ENCODE measurements at places on chromosomes 7 and 10. TPM values are rescaled to one million over a fixed set of nuclear protein-coding genes. Genes with fewer than 3 reads are reported as not detected.
A peak's percentile ranks its signal among the peaks of the same experiment; 100 is the strongest.

Gene SEMA3A
- 19.2 TPM for total RNA-seq

Gene MSRB2
- 45.5 TPM for total RNA-seq

Gene SEPTIN7
- 211 TPM for total RNA-seq

Gene PDGFA
- total RNA-seq = 51.2 TPM

Gene CNPY1
- total RNA-seq = not detected

Gene MNX1
- total RNA-seq = 15.4 TPM

Gene DPY19L1
- 25.2 TPM for total RNA-seq

Gene MYL7
- not detected for total RNA-seq

Gene ANKRD7
- total RNA-seq = not detected

Gene RFC2
- 19.6 TPM for total RNA-seq

Gene BLNK
- total RNA-seq = 43.9 TPM

GRCh38 chr10:82668221-82668895, 793.4 kb downstream of the NRG3 start:
- no peak for DNase-seq

DNA sequence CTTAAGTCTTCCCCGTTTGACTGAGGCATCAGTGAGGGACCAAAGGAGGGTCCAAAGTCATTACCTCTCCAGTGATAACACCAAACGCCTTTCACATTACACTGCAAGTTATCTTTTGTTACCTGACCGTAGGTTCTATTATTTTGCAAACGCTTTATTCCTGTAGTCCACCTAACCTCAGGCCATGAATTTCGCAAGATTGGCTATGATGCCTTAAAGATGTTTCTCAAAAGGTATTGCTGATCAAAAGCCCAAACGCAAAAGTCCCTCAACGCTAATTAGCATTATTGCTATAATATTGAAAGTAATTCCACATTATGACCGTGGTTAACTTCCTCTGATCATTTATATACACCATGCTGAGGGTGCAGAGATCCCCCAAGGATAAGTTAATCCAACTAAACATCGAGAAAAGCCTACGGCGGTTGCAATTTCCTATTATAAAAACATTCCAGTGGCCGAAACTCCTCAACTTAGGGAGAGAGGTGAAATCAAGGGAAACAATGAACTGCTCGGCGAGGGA, 649 bp downstream of the DNA2 start:
- no peak for DNase-seq

GRCh38 chr7:117458977-117459583, 20.7 kb upstream of the CFTR start:
- DNase-seq = no peak

GRCh38 chr10:89813546-89813945, 112.2 kb downstream of the KIF20B start:
- no peak for DNase-seq

DNA sequence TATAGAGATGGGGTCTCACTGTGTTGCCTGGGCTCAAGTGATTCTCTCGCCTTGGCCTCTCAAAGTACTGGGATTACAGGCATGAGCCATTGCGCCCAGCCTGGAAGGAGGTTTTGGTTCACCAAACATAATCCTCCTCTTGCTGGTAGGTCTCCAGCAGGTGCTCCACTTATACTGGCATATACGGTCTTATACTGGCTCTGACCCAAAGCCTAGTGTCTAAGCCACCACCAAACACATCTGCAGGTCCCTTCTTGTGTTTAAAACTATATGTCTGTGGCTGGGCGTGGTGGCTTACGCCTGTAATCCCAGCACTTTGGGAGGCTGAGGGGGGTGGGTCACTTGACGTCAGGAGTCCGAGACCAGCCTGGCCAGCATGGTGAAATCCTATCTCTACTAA, 5.4 kb downstream of the MBLAC1 start:
- no peak for DNase-seq

DNA sequence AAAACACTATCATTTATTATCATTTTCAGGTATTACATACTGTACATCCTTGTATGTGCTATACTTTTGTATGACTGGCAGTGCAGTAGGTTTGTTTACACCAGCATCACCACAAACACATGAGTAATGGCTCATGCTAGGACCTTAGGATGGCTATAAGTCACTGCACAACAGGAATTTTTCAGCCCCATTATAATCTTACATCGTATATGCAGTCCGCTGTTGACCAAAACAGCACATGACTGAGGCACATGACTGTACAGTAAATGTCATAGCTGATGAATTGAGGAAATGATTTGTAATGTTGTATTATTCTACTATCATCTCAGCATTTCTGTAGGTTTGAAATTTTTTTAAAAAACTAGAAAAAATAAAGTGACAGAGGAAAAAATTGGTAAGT, 38.6 kb downstream of the BPGM start:
- DNase-seq = no peak

GRCh38 chr10:16792675-16793074, 24.5 kb downstream of the RSU1 start:
- DNase-seq = no peak

- DNase-seq = no peak
Observed at GRCh38 chr10:58791137-58791536, 278.5 kb downstream of the BICC1 start.

DNA sequence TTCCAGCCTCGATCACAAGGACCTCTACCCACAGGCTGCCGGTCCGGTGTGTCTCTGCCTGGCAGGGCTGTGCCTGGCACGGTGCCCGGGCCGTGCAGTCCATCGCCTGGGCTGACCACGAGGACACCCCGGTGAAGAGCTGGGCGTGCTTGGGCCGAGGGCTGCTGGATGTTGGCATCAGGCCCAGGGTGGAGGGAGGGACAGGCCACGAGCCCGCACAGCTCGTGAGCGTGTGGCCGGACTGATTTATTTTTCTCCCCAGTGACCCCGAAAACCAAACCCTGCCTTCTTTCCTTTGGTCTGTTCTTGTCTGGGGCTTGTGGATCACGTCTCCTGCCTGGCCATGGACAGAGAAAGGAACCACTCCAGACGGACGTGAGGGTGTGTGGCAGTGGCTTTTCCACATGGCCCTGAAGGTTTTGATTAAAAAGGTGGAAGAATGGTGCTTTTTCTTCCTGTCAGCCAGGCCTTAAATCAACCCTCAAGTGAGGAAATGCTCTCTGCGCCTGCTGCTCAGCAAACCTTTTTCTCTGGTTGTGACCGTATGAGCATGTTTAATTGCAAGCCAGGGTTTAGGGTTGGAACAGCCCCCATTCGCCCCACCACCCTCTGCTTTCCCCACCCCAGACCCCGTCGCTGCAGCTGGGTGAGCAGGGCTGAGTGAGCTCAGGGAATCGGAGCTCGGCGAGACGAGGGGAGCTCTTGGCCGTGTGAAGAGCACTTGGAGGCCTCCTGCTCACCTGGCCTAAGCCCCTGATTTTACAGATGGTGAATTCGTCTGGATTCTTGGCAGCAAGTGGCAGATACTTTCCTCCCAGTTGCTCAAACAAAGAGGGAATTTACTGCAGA, 130.1 kb downstream of the RGS10 start:
- peak; percentile 70 for DNase-seq

GRCh38 chr10:84822931-84823630, 494.7 kb downstream of the CCSER2 start:
- DNase-seq = no peak

DNA sequence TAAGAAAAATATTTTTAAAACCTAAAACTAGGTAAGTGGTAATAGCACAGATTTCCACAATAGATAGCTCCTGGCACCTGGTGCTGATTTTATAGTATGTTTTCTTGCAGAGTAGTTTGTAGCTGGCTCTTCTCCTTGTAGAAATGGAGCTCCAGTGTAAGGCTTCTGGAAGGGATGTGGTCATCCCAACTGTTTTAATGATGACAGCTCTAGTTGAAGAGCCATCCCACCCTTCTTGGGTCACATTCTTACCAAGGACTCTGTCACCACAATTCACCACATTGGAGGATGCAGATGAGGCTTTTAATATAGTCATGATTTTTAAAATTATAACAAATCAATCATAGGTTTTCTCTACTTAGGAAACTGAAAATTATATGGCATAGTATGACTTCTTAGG, 31.0 kb downstream of the TES start:
- no peak for DNase-seq

DNA sequence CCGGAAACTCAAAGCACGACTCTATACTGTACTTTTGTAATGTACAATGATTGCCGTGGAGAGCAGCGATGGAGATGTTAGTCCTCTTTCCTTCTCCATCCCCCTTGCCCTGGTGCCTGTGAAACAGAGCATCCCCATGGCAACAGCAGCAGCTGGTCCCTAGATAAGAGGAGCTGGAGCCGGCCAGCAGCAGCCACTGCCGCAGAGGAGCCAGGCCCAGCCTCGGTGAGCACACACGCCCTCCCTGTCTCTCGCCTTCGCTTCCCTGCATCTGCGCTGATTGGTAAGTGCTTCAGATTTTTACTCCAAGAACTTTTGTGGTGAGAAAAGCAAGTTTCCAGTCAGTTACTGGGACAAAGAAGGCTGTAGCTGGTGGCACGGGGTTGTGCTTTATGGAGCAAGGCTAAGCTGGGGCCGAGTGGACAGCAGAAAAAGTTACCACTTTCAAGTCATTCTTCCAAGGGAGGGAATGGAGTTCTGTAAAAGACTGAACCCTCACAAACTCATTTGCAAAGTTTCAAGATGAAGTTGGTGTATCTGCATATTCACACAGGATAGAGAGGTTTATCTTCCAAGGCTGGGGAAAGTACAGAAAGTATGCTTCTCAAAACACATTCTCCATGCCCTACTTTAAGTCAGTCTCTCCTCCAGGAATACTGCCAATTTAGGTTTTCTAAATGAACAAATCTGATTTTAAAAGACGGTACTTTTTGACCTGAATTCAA, at the start of gene PPP1R17:
TSS of gene PPP1R17 (plus strand) at position 192 of the 725 bp plus-strand sequence. CDS start 5,227 bp downstream, outside the sequence.
- DNase-seq = no peak

- no peak for DNase-seq
Observed at GRCh38 chr7:52273685-52274610, 761.5 kb upstream of the POM121L12 start.

DNA sequence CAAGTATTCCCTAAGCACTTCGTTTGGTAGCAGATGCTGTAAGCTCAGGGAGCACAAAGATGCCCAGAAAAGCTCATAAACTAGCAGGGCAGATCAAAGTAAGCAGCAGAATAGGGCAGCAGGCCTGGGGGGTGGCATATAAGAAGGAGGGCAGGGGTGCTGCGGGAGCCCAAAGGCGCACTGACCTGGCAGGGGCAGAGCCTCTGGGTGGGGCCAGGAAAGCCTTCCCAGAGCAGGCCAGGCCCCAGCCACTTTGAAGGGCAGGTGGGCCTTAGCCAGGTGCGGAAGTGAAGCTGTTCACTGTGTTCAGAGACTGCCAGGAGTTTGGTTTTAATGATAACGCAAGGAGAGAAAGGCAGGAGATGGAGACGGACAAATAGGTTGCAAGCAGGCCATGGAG, 3.9 kb downstream of the GDF10 start:
- DNase-seq = no peak

- DNase-seq = no peak
Observed at GRCh38 chr10:62010366-62010765, 108.9 kb downstream of the ARID5B start.

GRCh38 chr10:74113546-74113945, 37.1 kb downstream of the AP3M1 start:
- DNase-seq = no peak

DNA sequence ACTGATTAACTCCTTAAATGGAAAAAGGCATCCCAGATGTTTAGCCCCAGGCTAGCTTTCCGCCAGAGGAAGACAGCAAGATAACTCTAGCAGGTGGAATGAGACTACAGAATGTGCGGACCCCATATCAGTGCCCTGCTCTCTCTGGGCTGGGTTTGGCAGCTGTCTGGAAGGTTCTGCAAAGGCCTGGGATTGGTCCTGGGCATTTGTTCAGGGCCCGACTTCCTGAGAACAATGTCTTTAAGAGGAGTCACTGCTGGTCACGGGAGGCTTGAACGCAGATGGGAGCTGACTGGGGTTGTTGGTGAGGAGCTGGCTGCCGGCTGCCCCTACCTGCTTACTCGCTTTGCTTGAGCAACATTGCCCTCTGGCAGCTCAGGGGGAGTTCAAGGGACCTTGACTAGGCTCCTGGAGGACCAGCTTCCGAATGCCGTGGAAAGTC, 130.6 kb upstream of the BTBD16 start:
- DNase-seq = no peak

- DNase-seq = no peak
Observed at GRCh38 chr10:124746992-124747391, 2.8 kb upstream of the FAM53B start.

- DNase-seq = peak; percentile 93
Observed at GRCh38 chr10:5968681-5969453, 8.5 kb downstream of the IL15RA start.

- no peak for DNase-seq
Observed at GRCh38 chr10:79928028-79928583, 20.8 kb downstream of the SFTPD start.

- no peak for DNase-seq
Observed at GRCh38 chr10:121033366-121033765, 182.2 kb downstream of the WDR11 start.

DNA sequence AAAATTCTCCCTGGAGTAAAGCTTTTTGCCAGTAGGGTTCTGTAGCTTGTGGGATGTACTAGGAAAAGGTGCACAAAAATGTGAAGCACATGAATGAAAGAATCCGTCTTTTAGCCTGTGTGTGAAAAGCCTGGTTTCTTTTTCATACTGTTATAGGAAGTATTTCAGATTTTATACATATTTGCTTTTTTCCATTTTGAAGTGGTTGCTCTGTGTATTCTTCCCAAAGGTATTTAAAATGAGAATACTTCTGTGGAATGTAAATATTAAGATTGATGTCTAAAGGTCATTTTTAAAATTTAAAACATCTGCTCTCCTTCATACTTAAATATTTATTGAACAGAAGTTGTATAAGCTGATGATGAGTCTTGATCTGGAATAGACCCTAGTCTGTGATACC, 96.8 kb downstream of the CDK14 start:
- DNase-seq = no peak

DNA sequence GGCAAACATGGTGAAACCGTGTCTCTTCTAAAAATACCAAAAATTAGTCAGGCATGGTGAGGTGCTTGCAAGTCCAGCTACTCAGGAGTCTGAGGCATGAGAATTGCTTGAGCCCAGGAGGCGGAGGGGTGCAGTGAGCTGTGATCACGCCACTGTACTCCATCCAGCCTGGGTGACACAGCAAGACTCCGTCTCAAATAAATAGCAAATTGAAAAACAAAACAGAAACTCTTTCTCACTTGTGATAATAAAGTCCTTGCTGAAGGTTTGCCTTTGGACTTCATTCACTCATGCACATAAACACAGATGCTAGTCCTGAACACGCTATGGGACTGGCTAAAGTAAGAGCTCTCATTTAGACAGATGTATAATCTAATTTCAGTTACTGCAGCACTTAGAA, 37.6 kb downstream of the ANK3 start:
- DNase-seq = no peak
